ENCODE measurements at places on chromosomes 16 and 17.
A peak's percentile ranks its signal among the peaks of the same experiment; 100 is the strongest.

DNA sequence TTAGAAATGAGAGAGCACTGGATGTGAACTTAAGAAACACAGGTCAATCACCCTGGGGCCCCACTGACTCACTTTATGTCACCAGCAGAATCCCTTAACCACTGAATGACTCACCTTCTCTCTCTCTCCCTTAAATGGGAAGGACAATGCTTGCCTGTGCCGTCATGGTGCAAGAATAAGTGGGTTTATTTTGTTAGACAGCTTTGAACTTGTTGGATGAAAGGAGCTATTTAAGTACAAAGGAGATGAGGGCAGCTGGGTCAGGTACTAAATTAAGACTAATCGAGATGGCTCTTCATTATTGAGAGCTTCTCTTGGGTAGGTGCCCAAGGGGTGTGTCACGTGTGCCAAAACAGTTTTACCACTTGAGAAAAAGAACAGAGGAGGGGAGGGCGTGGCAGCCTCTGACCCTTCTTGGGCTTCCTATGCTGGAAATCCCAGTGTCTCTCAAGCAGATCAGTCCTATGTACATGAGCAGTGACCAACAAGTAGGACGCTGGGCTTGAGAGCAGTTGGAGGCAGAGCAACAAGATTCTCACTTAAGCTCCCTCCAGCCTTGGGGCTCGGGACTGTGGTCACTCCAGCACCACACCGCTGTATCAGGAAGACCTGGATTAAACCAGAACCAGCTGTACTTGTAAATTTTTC, 6.7 kb upstream of the KRT31 start:
- DNase-seq: peak; percentile 82

DNA sequence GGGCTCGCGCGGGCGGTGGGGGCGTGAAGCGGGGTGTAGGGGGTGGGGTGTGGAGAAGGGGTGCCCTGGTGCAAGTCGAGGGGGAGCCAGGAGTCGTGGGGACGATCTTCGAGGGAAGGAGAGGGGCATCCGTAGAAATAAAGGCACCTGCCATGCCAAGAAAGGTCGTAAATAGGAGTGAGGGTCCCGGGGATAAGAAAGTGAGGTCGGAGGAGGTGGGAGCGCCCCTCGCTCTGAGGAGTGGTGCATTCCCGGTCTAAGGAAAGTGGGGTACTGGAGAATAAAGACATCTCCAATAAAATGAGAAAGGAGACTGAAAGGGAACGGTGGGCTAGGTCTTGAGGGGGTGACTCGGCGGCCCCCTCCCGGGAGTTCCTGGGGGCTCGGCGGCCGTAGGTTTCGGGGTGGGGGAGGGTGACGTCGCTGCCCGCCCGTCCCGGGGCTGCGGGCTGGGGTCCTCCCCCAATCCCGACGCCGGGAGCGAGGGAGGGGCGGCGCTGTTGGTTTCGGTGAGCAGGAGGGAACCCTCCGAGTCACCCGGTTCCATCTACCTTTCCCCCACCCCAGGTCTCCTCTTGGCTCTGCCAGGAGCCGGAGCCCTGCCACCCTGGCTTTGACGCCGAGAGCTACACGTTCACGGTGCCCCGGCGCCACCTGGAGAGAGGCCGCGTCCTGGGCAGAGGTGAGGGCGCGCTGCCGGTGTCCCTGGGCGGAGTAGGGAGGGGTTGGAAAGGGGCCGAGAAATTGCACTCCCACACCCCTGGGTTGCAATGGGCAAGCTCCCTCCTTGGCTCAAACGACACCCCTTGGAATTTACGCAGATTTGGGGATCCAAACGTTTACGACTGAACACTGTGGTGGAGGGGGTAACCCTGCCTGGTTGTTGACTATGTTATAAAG, 888 bp downstream of the CDH1 start:
- DNase-seq: no peak

DNA sequence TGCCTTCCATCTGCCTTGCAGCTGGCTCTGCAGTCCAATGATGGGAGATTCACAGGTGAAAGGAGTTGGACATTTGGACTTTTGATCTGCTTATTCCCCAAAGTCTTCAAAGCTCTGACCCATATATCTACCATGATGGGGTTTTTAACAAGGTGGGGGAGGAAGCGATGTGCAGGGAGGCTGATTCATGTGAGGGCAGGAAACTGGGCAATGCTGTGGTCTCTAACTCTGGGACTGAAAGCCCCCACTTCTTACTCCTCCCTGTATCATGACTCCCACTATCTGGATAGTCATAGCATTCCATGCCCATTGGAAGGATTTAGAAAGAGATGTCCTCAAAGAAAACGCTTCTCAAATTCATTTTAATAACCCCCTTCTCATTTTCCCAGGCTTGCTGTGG, 16.3 kb downstream of the HOXB1 start:
- no peak for DNase-seq

GRCh38 chr17:68391561-68392268, 65.6 kb downstream of the WIPI1 start:
- no peak for DNase-seq

DNA sequence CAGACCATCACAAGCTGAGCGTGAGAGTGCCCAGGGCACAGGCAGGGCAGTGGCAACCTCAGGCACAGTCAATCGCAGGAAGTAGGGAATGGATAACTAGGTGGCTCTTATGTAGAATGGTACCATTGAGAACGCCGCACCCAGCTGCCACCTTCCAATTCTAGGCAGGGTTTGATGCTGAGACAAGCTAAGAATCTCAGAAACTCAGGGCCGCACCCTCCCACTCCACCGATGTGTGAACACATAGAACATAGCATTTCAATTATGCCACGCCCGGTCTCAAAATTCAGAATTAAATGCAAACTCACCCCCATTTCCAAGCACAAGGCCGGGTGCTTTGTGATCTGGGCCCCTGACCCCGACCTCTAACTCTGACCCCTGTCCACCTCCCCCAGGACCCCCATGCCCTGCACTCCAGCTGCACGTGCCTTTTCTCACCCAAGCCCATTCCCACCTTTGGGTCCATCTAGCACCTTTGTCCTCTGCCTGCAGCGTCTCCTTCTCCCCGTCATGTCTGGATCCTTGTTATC, 178.4 kb downstream of the C16orf95 start:
- DNase-seq: no peak

- no peak for DNase-seq
Observed at GRCh38 chr16:11262915-11263314, 6.2 kb downstream of the TNP2 start.

- DNase-seq: no peak
Observed at GRCh38 chr17:28324267-28324745, 5.3 kb downstream of the TMEM97 start.

DNA sequence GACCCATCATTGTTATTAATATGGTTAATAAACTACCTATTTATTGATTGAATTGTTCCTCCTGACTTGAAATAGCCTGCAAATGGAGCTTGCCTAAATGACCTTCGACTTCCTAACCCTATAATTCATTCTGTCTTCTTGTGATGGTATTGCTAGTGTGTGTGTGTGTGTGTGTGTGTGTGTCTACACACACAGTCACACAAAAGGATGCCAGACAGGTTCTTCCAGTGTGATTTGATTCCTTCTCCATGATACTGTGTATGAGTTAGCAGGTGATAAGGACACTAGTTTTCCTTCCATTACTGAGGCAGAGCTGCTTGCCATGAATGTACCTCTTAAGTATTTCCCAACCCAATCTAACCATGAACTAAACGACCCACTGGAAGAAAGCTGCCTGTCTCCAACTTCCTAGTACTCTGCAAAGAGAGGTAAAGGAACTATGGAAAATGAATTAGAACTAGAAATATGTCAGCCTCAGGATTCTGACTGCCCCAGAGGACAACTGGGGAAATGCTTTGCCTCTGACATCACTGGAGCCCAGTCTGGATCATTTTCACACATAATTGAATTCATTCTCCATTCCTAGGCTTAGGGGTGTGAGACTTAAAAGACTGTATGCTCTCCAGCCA, 3.5 kb upstream of the CDC6 start:
- peak; percentile 62 for DNase-seq

DNA sequence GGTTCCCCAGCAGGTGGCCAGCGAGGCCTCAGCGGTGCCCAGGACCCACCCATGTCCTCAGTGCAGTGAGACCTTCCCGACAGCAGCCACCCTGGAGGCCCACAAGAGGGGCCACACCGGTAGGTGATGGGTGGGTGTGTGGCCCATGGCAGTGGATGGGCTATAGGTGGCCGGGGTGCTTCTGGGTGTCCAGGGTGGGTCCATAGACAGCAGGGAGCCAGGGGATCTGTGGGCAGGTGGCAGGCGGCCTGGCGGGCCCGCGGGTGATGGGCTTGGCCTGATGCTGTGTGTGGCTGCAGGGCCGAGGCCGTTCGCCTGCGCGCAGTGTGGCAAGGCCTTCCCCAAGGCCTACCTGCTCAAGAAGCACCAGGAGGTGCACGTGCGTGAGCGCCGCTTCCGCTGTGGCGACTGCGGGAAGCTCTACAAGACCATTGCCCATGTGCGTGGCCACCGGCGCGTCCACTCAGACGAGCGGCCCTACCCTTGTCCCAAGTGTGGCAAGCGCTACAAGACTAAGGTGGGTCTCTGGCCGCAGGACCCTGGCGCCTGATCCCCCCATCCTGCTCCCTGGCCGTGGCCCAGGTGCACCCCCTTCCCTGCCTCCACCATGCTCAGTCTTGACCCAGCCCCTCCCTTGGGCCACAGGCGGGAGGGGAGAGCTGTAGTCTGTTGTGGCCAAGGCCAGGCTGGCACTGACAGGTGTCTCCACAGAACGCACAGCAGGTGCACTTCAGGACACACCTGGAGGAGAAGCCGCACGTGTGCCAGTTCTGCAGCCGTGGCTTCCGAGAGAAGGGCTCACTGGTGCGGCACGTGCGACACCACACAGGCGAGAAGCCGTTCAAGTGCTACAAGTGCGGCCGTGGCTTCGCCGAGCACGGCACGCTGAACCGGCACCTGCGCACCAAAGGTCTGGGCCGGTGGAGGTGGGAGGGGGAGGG, 2.1 kb upstream of the DNASE1L2 start:
- DNase-seq: no peak

DNA sequence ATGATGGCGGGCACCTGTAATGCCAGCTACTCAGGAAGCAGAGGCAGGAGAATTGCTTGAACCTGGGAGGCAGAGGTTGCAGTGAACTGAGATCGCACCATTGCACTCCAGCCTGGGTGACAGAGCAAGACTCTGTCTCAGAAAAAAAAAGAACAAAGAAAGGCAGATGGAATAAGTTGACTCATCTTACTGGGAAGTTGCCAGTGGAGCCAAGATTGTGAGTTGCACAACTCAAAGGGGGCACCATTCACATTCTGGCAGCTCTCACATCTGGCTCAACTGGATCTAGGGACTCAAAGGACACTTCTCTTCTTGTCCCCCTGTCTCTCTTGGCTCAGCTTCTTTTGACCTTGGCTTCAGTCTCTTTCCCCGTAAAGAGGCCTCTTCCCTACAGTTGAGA, 53.7 kb upstream of the ETV4 start:
- peak; percentile 76 for DNase-seq

DNA sequence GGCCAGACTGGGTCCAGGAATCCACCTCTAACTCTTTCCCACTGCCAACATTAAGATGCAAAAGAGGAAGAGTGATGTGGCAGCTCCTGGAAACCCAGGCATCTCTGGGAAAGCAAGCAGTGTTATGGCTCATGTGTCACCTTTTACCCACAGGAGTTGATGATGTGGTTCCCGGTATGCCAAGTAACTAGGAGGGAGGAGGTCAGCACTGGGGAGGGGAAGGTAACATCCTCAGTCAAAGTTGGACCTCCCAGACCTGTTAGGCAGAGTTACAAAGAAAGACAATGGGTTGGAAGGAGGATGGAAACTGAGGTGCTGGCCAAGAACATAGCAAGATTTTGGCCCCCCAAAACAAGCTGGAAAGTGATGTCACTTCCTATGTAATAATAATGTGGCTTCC, 11.4 kb downstream of the KRABD2 start:
- no peak for DNase-seq

DNA sequence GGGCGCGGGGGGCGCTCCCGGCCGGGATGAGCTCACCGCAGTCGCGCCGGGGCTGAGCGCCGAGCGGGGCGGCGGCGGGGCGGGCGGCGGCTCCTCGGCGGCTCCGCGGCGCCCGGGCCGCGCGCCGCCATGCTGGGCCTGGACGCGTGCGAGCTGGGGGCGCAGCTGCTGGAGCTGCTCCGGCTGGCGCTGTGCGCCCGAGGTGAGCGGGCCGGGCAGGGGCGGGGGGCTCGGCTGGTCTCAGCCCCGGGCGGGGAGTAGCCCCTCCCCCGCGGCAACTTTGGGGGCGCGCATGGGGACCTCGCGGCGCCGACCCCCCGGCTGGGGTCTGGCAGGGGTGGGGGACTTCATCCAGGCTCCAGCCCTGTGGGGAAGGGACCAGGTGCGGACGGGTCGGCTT, at the start of gene ARHGDIG:
Gene ARHGDIG, plus strand, starts transcription at position 40 of the 400 bp plus-strand sequence. Its CDS starts 90 bp downstream, at position 130.
- no peak for DNase-seq

GRCh38 chr16:3661922-3662321, 7.4 kb downstream of the DNASE1 start:
- no peak for DNase-seq

DNA sequence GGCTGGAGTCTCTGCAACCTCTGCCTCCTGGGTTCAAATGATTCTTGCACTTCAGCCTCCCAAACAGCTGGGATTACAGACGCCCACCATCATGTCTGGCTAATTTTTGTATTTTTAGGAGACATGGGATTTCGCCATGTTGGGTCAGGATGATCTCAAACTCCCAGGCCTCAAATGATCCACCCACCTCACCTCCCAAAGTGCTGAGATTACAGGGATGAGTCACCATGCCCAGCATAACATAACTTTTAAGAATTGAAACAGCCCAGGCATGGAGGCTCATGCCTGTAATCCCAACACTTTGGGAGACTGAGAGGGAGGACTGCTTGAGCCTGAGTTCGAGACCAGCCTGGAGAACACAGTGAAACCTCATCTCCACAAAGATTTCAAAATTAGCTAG, 2.5 kb downstream of the RSL1D1 start:
- no peak for DNase-seq

- DNase-seq: no peak
Observed at GRCh38 chr16:11650641-11651591, 17.3 kb upstream of the SNN start.

DNA sequence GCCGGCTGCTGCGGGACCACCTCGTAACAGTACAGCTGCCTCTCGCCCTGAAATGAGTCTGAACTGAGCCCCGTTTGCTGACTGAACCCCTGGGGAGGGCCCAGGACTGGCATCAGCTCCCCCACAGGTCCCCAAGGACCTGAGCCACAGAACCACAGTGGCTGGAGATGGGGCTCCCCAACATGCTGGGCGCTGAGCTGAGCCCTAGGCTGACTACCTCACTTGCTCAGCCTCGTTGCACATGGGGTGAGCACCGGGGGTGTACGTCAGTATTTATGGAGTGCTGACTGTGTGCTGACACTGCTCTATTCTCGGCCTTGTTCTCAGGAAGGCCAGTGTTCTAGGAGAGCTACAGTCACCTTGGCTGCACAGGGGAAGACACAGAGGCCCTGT, 6.6 kb upstream of the VASN start:
- no peak for DNase-seq

Data from fibroblast of skin of left quadriceps (primary cell).